Stimulated activated CD8-positive, alpha-beta memory T cell treated with anti-CD3 and anti-CD28 coated beads, Interleukin-12 subunit alpha, Interleukin-12 subunit beta, amount 100 ng/mL, for 1 hour (primary cell): ENCODE measurements at places on chromosomes 7 and 10.

DNA sequence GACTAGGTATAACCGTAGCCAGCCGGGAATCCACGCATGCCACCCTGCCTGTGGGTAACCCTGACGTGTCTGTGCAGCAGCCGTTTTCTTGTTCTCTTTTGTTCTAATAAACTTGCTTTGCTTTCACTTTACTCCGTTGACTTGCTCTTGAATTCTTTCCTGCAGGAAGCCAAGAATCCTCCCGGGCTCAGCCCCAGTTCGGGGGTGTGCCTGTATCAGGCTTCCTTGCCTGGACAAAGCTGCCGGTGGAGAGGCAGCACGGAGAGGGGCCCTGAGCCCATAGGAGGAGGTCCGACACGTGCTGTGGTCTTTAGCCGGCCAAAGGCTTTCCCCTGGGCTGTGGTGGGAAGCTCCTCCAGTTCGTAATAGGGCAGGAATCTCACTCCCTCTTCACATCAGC, 256.5 kb upstream of the PPP2R2D start:
- no peak for DNase-seq

DNA sequence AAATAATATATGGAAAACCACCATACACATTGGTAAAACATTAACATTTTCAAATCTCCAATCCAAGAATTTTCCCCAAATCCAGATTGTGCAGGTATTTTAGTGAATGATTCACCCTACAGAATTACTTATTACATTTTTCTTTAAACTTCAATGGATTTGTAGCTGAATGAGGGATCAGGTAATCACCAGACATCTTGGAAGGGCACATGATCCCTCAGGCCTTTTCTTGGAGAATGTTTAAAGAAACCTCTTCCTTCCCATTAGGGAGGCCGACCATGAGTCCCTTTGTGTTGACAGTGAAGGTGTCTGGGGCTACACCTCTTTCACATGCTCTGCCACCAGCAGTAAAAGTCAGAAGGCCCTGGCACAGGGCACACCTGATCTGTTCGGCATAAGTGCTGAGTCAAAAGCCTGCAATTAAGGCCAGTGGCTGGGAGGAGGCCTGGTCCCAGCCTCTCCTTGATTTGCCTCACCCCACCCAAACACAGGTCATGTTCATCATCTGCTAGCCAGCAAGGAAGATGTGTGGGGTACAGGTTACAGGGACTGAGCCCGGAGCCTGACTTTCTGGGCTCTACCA, 207.7 kb downstream of the SNX10 start:
- DNase-seq = no peak

- DNase-seq = no peak
Measured at GRCh38 chr7:63093481-63093880, 905.2 kb upstream of the ZNF722 start.

DNA sequence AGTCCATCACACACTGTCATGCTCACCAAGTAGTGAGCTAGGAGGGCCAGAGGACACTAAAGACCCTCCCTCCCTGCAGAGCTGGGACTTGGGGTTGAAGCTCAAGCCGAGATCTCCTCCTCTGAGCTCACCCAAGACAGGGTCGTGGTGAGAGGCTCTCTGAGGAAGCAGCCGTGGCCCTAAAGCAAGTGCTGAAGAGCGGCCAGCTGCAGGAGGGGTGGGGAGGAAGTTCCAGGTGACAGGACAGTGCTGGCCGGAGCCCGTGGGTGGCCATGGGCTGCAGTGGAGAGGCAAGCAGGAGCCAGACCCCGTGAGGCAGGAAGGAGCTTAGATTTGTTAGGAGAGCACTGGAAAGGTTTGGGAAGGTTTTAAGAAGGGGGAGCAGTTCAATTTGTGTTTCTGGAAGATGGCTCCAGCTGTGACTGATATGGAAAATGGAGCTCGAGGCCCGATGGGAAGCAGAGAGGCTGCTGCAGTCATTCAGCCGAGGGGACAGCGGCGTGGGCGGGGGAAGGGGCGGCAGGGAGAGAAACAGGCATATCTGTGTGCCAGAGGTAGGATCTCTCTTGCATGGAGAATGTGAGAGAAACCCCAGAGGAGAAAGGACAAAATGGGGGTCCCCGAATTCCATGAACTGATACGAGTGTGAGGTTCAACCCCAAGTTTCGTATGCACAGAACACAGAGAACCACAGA, 26.9 kb upstream of the DNAAF5 start:
- DNase-seq = no peak

DNA sequence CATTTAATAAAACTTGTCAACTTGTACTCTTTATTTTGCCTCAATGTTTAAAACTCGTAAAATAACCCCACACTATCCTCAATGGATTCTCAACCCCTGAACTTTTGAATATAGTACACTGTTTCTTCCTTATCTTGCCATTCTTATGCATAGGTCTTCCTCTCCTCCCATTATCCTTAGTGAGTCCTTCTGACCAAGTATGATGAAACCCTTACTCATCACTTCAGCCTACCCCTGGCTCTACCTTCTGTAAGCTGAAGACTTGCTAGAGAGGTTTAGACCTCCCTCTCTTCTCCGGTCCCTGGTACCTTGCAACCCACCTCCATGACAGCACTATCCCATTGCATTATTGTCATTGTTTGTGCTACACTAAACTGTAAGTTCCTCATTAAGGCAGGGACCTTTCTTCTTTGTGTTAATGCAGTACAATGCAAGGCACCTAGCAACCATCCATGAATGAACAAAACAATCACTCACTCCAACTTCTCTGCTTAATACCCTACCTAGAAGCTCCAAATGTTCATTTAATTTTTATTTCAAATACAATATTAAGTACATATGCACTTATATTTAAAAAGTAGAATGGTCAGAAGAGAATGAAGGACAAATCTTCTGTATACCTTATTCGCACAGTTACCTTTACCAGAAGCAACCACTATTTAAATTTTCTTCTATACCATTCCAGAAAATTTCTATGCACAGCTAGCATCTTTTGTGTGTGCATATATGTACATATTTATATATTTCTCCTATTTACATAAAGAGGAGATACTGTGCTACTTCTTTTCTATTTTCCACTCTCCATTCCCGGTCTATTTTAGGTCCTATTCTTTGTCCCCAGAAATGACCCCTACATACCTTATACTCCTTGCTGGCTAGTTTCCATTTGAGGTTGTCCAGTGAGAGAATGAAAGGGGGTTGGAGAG, 77.5 kb downstream of the SLC16A9 start:
- no peak for DNase-seq

DNA sequence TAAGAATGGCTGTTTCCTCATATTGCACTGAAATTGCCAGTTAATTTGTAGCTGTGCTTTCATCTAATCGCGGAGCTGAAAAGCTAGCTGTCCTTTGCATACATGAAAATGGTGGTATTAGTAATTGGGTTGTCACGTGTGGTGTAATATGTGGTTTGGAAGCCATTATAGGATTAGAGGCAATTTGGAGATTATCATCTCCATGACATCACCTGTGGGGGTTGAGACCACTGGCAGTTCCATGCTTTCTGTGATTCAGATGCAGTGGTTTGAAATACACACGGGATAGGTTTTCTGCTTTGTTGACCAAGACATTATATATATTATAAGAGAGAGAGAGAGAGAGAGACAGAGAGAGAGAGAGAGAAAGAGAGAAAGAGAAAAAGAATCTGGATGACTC, 180.8 kb downstream of the RAB11FIP2 start:
- no peak for DNase-seq

DNA sequence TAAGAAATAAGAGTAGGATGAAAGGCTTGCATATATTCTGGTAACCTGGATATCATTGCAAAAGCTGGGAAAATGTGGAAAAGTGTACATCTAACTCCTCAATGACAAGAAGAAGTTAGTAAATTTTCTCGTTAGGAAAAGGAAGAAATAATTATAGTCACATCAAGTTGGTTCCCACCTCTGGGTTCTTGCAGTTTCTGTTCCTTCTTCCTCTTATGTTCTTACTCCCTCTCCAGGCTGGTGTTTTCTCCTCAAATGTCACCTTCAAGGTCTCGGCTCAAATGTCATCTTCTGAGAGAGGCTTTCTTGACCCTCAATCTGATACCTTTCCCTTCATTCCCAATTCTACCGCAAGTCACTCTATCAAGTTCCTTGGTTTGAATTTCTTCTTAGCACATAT, 64.4 kb downstream of the ENTPD1 start:
- no peak for DNase-seq

DNA sequence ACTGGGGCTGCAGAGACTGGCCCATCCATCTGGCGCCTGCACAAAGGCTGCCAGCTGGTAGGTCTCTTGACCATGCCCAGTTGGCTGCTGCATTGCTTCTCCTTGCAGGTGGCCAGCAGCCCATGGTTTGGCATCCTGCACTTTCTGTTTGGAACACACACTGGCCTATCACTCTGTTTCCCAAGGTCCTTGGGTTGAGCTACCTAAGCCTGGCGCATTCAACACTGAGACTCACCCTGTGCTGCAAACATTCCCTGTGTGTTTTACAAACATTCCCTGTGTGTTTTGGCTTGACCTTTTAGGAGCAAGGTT, 55.5 kb downstream of the TACR2 start:
- no peak for DNase-seq

DNA sequence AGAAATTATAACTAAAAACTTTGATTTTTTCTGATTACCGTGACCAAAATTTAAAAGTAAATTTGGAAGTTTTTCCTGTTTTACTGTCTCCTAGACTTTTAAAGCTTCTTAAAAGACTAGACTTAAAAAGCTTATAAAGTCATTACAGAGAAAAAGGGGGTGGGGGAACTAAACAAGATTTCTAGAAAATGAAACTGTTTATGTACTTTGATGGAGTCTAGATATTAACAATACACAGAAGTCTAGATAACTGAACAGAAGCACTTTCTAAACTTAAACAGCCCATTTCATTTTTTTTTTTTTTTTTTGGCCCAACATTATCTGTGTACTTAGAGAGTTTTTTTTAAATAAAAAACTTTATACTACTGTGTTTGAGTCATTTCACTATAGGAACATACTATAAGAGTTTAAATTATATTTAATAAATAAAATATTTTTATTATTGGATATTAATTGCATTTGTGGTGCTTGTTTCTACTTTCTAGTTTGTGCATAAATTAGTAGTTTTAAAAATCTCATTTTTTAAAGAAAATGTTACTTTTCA, 98.5 kb downstream of the PHTF2 start:
- DNase-seq = no peak

GRCh38 chr7:31190906-31191305, 138.8 kb downstream of the ADCYAP1R1 start:
- DNase-seq = no peak

- DNase-seq = no peak
Measured at GRCh38 chr7:32761451-32762205, 129.9 kb downstream of the KBTBD2 start.

GRCh38 chr10:72083790-72084459, 4.4 kb downstream of the SPOCK2 start:
- peak; percentile 39 for DNase-seq

DNA sequence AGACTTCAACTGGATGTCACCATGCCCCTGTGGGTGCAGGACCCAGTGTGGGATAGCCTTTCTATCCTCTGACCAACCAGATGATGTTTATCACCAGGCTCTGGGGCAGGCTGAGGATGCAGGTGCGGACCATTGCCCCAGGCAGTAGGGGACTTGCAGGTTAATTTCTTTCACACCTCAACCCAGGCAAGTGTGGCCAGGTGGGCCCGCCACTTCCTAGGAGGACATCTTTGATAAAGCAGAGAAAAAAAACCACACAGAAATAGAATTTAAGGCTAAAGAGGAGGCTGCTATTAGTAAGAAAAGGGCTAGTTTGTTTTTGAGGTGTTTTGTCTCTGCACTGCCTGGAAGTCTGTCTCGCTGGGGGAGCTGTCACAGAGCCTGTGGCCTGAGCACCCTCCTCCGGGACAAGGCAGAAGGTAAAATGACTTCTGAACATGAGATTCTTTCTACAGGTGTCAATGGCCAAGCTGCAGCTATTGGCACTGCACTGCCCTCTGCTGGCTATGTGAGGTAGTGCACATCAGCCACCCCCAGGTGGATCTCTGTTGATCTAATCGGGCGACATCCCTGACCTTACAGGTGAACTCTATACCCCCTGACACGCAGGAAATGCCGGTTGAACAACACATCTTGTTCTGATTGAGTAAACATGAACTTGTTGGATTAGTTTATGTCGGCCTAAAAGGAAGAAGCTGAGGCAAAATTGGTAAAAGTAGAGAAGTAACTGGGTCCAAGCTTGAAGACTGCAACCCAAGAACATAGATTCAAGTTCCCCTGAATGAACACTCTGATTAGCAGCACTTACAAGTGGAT, 21.0 kb downstream of the UPP1 start:
- DNase-seq = peak; percentile 89

GRCh38 chr10:78217336-78217735, 183.7 kb downstream of the RPS24 start:
- DNase-seq = no peak

- DNase-seq = no peak
Measured at GRCh38 chr10:130160775-130161174, 24.6 kb downstream of the GLRX3 start.
